ENCODE measurements at places on chromosomes 7 and 10.

DNA sequence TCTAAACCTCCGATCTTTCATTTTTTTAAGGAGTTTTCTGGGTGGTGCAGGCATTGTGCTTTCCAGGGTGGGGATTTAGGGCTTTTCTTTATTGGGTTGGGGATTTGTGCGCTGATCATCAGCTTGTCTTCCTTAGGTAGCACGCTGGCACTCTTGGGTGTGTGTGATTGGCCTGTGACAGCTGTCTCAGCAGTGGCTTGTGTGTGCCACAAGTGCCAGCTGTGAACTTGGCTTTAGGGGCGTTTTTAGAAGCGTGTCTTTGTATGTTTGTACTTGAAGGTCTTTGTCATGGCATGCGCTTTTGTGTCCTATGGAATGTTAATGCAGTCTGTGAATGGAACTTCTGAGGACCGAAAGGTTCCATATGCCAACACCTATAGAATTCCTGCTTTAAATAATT is 788 bp downstream of the AKAP9 start:
- peak; percentile 17 for DNase-seq

DNA sequence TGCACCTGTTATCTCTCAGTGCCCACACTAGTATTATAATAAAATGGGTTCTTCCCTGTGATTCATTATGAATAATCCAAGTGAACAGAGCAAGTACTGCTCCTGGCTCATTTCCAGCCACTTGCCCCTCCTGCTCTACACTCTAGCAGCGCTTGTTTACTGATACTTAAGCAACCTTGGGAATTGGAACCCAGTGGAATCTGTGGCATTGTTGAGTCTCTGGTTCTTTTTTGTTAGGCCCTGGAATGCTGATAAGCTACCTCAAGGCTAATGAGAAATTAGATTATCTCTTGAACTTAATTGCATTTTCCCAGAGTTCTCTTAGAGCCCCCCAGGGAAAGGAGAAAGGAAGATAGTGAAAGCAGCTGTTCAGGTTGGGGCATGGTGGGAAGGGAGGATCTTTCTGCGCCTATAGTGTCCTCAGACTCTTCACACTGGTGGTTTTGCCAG is 34.0 kb downstream of the PRKAR2B start:
- DNase-seq, result no peak

DNA sequence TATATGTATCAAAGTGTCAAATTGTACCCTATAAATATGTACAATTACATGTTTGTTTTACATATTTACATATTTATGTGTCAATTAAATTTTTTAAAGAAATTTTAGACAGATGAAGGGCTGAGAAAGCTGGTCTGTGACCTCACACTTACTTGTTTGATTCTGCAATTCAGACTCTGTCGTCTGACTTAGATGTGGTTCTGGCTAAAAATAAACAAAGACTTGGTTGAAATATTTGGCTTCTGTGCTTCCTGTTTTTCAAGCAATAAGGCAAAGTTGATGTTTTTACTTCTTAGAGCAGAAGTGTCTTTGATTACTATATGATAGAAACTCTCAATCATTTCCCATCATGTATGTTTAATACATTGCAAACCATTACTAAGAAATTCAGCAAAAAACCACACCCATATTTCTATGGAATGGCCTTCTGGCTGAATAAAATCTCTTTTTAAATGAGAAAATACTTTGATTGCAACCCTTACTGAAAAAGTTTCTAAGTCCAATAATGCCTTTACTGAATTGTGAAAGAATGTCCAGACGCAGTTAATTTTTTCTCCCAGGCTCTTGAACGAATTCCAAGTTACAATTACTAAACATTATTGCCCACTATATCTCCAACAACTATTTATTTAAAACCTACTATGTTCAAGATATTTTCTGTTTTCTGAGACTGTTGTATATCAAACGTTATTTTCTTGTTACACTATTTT is 59.5 kb upstream of the PRKG1 start:
- no peak for DNase-seq

DNA sequence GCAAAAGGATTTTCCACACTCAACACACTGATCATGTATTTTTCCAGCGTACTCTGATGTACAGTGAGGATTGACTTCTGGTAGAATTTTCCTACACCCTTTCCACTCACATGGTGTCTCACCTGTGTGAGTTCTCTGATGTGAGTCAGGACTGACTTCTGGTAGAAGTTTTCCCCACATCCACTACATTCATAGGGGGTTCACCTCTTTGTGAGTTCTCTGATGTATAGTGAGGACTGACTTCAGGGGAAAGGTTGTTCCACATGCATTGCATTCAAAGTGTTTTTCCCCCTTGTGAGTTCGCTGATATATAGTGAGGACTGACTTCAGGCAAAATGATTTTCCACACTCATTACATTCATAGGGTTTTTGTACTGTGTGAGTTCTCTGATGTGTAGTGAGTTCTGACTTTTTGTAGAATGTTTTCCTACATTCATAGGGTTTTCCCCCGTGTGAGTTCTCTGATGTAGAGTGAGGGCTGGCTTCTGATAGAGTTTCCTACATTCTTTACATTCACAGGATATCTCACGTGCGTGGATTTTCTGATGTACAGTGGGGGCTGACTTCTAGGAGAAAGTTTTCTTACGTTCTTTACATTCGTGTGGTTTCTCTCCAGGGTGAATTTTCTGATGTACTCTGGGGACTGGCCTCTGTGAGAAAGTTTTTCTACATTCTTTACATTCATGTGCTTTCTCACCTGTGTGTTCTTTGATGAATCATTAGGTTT is 146.5 kb downstream of the GLRX3 start:
- no peak for DNase-seq

DNA sequence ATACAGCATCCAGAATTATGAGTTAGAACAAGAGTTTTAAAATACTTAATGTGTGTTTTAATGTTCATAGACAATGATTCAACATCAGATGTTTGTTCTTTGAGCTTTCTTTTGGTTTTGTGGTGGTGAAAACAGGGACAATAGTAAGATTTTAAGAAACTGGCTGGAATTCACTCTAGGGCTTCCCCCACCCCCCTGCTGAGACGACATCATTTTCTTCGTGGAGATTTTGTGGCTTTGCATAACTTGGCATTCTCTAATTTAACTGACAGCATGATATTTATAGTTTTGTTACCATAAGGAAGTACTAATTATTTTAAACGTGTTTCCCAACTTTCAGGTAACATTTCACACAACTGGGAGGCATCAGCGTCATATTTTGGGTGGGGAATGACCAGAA is 184.1 kb downstream of the BICC1 start:
- DNase-seq, result no peak

DNA sequence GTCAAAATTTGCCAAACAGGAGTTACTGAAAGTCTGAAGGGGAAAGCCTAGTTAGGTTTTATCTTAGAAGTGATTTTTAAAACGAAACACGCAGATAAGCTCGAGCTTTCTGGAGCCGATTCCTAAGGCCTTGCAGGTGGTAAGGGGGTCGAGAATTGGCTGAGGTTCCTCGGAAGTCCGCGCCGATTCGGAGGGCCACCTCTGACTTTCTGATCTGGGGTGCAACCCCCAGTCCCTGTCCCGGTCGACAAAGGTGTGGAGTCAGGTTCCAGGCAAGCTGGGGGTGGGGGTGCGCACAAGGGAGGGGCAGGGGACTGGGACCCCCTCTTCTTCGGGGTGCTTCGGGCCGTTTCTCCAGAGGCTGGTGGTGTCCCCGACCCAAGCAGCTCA is 701 bp upstream of the CUL1 start:
- no peak for DNase-seq

DNA sequence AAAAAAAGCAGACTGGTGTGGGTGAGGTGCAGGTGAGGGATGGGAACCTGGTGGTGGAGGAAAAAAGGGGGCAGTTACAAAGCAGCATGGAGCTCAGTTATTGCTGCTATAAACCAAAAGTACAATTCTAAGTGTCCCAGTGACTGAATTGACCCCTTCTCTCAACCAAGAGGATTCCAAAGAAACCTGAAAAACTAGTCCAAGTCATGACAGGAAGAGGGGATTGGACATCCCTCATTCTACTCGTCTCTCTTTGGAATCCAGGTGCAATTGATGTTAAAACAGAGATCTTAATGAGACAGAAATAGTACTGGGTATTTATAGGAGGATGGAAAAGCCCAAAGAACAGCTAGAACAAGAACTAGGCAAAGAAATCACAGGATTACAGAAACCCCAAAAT is 322.3 kb upstream of the IGFBP3 start:
- DNase-seq, result no peak

All from SHP77 treated with DMSO at 0.1 percent for 48 hours (cell line).